ENCODE measurements at places on chromosomes 3 and 15. TPM values are rescaled to one million over a fixed set of nuclear protein-coding genes. Genes with fewer than 3 reads are reported as not detected.
A peak's percentile ranks its signal among the peaks of the same experiment; 100 is the strongest.

DNA sequence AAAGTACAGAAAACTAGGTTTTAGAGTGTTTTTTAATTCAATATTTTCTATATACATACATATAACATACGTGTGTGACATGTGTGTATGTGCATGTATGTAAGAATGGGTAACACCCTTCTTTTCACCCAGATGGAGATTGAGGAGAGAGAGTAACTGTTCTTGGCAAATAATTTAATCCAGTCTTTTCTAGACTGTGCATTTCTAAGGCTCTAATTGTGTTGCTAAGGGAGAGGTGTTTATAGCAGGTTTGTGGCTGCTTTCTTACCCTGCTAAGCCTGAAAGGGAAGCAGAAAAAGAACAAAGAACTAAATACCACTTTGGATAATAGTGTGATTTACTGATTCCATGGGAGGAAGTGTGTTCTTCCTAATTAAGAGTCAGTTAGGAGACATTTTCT is 46.0 kb upstream of the ALDH1L1 start:
- no peak for DNase-seq
- H3K4me1 ChIP-seq, result no peaks in the 10 kb centered on the region
- H3K27me3 ChIP-seq, result no peaks in the 10 kb centered on the region
- peaks cover 4% of the 10 kb centered on the region for H3K36me3 ChIP-seq

DNA sequence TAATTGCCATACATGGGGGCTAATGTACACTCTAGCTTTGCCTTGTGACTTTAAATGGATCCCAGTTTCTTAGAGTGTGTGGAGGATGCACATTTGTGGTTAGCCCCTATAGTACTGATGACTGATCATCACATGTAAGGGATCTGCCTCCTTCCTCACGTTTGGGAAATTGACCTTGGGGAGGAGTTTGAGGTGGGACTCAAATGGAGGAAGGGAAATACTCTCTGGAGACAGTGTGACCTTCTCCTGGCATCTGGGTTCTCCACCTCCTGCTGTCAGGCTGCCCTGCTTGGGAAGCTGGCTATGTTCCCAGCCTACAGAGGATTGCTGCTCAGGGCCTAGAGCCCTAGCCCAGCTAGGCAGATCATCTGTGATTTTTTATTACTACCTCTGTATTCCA is 48.7 kb downstream of the PPM1L start:
- H3K4me3 ChIP-seq, result peak overlapping the region; percentile 15
- DNase-seq, result peak; percentile 61
- H3K36me3 ChIP-seq, result no peaks in the 10 kb centered on the region
- H3K27me3 ChIP-seq, result peaks cover 2% of the 10 kb centered on the region
- peaks cover 46% of the 10 kb centered on the region for H3K4me1 ChIP-seq

DNA sequence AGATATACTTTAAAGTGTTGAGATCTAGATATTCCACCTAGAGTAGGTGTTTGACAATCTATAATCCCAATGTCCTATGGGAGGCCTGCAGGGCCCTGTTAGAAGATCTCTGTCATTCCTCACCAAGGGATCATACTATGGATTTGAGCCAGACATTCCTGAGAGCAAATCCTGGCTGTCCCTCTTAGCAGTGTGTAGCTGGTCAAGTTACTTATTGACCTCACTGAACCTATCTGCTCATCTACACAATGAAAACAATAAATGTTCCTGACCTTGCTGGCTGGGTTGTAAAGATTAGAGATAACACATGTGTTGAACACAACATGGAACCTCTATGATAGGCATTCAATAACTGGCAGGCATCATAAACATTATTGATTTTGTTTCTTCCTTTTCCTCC is 265.6 kb upstream of the ATP11B start:
- peaks cover 1% of the 10 kb centered on the region for H3K27me3 ChIP-seq
- DNase-seq, result no peak
- no peak overlapping the region for H3K4me3 ChIP-seq
- no peaks in the 10 kb centered on the region for H3K36me3 ChIP-seq

DNA sequence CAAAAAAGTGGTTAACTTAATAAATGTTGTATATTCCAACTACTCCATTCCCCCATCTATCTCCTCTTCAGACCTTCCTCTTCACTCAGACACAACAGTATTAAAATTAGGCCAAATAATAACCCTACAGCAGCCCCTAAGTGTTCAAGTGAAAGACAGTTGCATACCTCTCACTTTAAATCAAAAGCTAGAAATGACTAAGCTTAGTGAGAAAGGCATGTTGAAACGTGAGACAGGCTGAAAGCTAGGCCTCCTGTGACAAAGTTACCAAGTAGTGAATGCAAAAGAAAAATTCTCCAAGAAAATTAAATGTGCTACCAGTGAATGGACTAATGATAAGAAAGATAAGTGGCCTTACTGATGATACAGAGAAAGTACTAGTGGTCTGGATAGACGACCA is 71.7 kb downstream of the ANKRD28 start:
- H3K27ac ChIP-seq, result no peak overlapping the region
- H3K36me3 ChIP-seq, result no peaks in the 10 kb centered on the region
- H3K4me1 ChIP-seq, result no peaks in the 10 kb centered on the region
- H3K27me3 ChIP-seq, result no peaks in the 10 kb centered on the region

PATL2 gene
- total RNA-seq, result not detected

DNA sequence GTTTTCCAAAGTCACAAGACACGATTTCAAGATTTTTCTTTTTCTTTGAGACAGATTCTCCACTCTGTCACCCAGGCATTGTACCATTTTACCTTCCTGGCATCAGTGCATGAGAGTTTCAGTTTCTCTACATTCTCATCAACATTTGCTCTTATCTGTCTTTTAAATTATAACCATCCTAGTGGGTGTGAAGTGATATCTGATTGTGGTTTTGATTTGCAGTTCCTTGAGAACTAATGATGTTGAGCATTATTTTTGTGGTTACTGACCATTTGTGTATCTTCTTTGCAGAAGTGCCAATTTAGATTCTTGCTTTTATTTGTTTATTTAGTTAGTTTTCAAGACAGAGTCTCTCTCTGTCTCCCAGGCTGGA is 41.2 kb downstream of the ADIPOQ start:
- no peaks in the 10 kb centered on the region for H3K36me3 ChIP-seq
- H3K4me3 ChIP-seq, result no peak overlapping the region
- H3K27me3 ChIP-seq, result peaks cover 4% of the 10 kb centered on the region
- no peak for DNase-seq
- H3K27ac ChIP-seq, result peak overlapping the region; percentile 60

GRCh38 chr3:194475978-194476377 is 10.8 kb downstream of the ATP13A3 start:
- H3K27ac ChIP-seq, result no peak overlapping the region
- H3K4me3 ChIP-seq, result no peak overlapping the region
- DNase-seq, result no peak
- H3K27me3 ChIP-seq, result peaks cover 1% of the 10 kb centered on the region
- no peaks in the 10 kb centered on the region for H3K36me3 ChIP-seq

- H3K4me3 ChIP-seq, result peak overlapping the region; percentile 67
- H3K27me3 ChIP-seq, result peaks cover 52% of the 10 kb centered on the region
- no peak for DNase-seq
- no peak overlapping the region for H3K27ac ChIP-seq
- no peaks in the 10 kb centered on the region for H3K36me3 ChIP-seq
- peaks cover 15% of the 10 kb centered on the region for H3K4me1 ChIP-seq
Observed at GRCh38 chr15:96344706-96345559, 14.4 kb downstream of the NR2F2 start.

DENND4A gene
- 23.7 TPM for total RNA-seq

PPM1L gene
- 81.4 TPM for total RNA-seq

CHST13 gene
- not detected for total RNA-seq

DNA sequence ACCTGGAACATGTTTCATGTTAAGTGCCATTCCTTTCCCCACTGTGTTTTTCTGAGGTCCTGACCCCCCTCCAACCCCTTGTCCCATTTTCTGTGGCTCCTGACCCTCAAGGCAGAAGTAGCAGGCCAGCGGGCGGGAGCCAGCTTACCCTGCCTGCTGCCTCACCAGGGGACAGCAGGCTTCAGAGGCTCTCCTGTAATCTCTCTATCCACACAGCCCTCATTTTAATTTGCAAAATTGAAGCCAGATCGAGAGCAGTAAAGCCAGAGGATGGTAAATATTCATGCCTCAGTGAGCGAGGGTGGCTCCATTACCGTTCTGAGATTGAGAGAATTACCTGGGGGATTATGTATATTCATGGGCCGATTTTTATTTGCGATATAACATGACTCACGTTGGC is 147.6 kb downstream of the DNAJB8 start:
- no peak for DNase-seq
- H3K27ac ChIP-seq, result no peak overlapping the region
- H3K36me3 ChIP-seq, result no peaks in the 10 kb centered on the region
- H3K4me3 ChIP-seq, result no peak overlapping the region

DNA sequence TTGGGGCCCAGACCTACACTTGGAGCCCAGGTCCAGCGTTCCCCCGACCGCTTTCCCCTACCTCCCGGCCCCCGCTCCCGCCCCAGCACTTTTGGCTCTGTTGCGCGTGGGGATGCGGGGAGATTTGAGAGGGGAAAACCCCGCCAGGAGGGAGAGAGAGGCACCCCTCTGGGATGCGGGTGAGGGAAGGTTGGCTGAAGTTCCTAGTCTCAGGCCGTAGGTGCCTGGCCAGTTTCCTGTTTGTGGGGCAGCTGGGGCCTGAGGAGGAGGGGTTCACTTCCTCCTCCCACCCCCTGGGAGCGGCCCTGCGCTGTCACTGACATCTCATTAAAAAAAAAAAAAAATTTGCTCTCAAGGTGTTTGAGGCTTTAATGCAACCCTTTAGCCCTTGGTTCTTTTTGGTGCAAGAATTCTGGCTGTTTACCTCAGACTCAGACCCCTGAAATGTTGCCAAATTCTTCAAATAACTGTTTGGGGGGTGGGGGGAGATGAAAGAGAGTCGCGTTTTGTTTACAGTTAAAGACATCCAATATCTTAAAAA is 2.6 kb downstream of the FAM43A start:
- peak overlapping the region; percentile 77 for H3K27ac ChIP-seq
- H3K4me3 ChIP-seq, result peak overlapping the region; percentile 87
- DNase-seq, result peak; percentile 62
- H3K27me3 ChIP-seq, result peaks cover 12% of the 10 kb centered on the region
- peaks cover 39% of the 10 kb centered on the region for H3K4me1 ChIP-seq

- H3K4me3 ChIP-seq, result no peak overlapping the region
- no peak for DNase-seq
- peaks cover 8% of the 10 kb centered on the region for H3K4me1 ChIP-seq
- no peaks in the 10 kb centered on the region for H3K36me3 ChIP-seq
- no peak overlapping the region for H3K27ac ChIP-seq
Observed at GRCh38 chr3:98027085-98027446, 8.0 kb downstream of the GABRR3 start.

DNA sequence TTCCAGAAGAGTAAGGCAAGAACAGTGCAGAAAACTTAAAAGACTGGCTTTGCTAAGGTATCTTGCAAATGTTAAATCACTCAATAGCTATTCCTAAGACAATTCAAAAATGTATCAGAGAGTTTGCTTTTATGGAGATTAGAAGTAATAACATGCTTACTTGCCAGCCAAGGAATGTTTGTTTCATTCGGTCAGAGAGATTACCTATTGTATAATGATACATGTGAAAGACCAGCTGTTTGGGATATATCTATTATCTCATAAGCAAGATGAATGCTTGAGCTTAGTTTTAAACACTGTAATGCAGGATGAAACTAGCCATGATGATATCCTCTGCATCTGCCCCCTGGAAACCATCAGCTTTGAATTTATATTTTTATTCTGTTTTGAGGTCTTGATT is 70.7 kb downstream of the MAP2K5 start:
- H3K27ac ChIP-seq, result no peak overlapping the region
- no peaks in the 10 kb centered on the region for H3K27me3 ChIP-seq
- H3K4me3 ChIP-seq, result no peak overlapping the region
- DNase-seq, result no peak
- peaks cover under 1% of the 10 kb centered on the region for H3K36me3 ChIP-seq
- peaks cover 11% of the 10 kb centered on the region for H3K4me1 ChIP-seq

CFAP44 gene
- 1.3 TPM for total RNA-seq

DNA sequence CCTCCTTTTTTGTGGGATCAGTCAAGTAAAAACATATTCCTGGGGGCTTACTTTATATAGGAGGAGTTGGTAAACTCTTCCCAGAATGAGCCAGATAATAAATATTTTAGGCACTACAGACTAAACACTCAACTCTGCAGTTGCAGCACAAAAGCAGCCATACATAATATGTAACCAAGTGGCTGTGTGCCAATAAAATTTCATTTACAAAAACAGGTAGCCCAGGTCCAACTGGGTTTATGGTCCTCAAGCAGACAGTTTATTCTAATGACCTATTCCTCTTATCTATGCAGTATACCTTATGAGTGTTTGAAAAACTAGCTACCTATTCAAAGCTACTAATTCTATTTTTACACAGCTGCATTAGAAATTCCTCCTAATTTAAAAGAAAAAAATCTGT is 61.8 kb downstream of the FAIM start:
- DNase-seq, result no peak
- H3K27ac ChIP-seq, result no peak overlapping the region
- peaks cover 2% of the 10 kb centered on the region for H3K4me1 ChIP-seq
- H3K36me3 ChIP-seq, result peaks cover 6% of the 10 kb centered on the region

SYNPR gene
- total RNA-seq, result 6.1 TPM

DNA sequence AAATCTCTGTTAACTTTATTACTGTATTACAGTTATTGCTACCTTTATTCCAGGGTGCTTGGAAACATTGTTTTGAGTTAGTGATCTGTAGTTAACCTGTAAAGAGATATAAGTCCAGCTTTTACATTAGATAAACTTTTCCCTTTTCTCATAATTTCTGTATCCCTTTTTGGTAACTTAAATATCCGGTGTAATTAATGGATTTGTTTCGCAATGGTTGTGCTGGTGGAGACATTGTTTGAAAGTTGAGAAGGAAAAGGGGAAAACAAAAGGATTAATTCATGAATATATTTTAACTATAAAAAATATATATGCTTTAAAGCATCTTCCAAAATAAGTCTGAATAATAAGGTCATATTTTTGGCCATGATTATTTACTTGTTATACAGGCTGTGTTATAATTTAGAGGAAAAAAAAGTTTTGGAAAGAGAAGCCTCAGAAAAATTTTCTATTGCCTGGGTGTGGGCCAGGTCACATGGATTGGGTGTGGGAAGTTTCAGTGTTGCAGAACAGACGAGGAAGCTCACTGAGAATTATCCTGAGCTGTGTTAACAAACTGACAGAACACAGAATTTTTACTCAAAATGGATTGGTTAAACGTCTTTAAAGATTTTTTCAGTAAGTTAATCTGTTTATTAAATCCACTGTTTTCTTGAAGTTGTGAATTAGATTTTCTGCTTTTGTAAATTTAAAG is 27.7 kb upstream of the IL20RB start:
- H3K27me3 ChIP-seq, result no peaks in the 10 kb centered on the region
- no peak overlapping the region for H3K27ac ChIP-seq
- no peaks in the 10 kb centered on the region for H3K36me3 ChIP-seq
- no peak overlapping the region for H3K4me3 ChIP-seq
- DNase-seq, result no peak

DNA sequence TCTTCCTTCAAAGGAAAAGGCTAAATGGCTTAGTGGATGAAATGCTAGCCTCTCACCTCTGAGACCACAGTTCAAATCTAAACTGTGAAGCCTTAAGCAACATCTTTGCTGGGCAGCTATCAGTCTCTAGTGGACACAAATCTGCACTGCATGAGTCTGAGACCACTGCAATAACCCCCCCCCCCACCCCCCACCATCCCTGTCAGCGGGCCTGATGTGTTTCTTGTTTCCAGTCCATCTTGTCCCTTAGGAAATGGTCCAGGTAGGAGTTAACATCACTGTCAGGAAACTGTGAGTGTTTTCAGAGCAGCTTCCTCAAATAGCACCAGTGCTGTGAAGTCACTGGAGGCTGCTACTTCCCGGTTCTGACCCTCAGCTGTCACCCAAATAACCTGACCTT is 140.6 kb upstream of the TMCO5A start:
- no peaks in the 10 kb centered on the region for H3K36me3 ChIP-seq
- no peak for DNase-seq
- no peak overlapping the region for H3K4me3 ChIP-seq
- no peak overlapping the region for H3K27ac ChIP-seq
- H3K27me3 ChIP-seq, result no peaks in the 10 kb centered on the region
- H3K4me1 ChIP-seq, result no peaks in the 10 kb centered on the region
